ENCODE measurements at places on chromosomes 5 and 9.
A peak's percentile ranks its signal among the peaks of the same experiment; 100 is the strongest.

DNA sequence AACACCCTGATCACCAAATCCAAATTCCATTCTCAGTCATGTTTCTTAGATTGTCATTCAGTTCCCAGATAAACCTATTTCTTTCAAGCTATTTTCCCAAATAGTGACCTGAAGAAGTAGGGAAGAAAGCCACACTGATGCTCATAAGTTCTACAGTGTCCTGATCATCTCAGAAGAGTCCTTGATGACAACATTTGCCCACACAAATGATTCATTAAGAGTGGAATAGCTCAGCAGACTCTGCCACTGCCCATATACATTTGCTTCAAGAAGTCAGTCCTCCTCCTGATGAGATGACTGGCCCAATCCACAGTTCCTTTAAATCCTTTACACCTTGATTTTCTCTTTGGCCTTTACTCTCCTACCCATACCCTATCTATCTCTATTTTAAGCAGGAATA lies 283.7 kb upstream of the NR4A3 start:
- no peak for DNase-seq

- no peak for DNase-seq
These were observed 219.3 kb downstream of the CEMIP2 start for GRCh38 chr9:71549023-71549422.

- no peak for DNase-seq
These were observed 145.9 kb downstream of the GABRB2 start for GRCh38 chr5:161400583-161400982.

DNA sequence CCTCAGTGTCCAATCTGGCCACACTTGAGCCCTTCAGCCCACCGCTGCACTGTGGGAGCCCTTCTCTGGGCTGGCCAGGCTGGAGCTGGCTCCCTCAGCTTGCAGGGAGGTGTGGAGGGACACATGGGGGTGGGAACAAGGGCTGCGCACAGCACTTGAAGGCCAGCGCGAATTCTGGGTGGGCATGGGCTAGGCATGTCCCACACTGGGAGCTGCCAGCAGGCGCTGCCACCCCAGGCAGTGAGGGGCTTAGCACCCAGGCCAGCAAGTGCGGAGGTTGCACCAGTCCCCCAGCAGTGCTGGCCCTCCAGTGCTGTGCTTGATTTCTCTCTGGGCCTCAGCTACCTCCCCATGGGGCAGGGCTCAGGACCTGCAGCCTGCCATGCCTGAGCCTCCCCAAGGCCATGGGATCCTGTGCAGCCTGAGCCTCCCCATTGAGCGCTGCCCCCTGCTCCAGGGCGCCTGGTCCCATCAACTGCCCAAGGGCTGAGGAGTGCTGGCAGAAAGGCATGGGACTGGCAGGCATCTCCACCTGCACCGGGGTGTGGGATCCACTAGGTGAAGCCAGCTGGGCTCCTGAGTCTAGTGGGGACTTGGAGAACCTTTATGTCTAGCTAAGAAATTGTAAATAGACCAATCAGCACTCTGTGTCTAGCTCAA lies 148.2 kb downstream of the EMB start:
- DNase-seq: no peak

DNA sequence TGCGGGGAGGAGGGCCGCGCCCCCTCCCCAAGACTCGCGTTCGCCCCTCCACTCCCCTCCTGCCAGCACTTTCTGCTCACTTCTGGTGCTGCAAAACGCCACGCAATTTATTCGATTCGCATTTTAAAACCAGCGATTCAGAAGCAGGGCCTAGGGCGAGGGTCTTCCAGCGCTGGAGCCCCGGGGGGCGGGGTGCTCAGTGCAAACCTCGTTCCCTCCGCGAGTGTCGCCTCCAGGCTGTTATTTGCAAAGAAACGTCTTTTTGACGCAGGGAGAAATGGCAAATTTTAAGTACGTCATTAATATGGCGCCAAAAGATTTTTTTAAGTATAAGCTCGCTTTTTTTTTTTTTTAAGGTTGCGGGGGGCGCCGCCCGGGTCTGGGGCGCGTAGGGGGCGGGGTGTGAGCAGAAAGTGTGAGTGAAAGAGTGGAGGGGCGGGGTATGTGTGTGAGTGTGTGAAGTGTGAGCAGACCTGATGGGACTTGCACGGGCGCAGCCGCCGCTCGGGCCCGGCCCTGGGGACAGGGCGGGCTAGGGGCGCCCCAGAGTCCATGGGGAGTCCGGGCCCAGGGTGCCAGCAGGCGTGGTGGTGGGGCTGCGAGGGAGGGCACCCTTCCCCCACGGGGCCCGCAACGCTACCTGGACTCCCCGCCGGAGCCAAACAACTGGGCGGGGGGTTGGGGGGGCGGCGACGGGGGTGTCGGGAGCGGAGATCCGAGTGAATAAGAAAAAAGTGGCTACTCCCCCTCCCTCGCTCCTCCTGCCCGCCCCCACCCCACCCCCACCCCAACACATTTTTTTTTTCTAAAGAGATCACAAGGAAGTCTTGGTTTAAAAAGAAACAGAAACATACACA lies at the start of gene JADE2:
Gene JADE2 (plus strand): TSS at position 845 of the 857 bp plus-strand sequence. CDS start 10,188 bp downstream, outside the sequence.
- DNase-seq: peak; percentile 87

DNA sequence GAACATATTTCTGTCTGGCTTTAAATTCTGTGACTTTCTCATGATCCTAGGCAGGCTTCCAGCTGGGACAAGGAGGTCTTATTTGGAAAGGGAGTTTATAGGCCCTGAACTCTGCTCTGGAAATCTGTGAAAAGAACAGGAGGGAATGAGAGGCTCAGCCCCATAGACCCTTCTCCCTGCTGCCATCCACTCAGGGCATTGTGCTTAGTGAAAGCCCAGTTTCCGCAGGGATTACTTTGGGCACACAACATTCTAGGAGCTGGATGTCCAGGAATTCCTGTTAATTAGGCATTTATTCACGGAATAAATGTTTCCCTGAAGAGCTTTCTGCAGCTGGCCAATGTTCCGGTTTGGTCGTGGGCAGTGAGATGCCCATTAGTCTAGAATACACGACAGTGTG lies 32.7 kb upstream of the COL15A1 start:
- no peak for DNase-seq

- DNase-seq: peak; percentile 38
These were observed 18.2 kb downstream of the RIOK2 start for GRCh38 chr5:97164846-97165245.

GRCh38 chr5:93604644-93605515 lies 21.9 kb downstream of the NR2F1 start:
- no peak for DNase-seq

GRCh38 chr9:4750023-4750673 lies 9.1 kb upstream of the AK3 start:
- peak; percentile 84 for DNase-seq

DNA sequence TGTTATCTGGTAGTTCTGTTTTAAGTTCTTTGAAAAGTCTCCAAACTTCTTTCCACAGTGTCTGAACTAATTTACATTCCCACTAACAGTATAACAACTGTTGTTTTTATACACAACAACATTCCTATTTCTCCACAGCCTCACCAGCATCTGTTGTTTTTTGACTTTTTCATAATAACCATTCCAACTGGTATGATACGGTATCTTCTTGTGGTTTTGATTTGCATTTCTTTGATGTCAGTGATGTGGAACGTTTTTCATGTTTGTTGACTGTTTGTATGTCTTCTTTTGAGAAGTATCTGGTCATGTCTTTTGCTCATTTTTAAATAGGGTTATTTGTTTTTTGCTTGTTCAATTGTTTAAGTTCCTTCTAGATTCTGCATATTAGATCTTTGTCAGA lies 12.6 kb upstream of the GRAMD2B start:
- no peak for DNase-seq

DNA sequence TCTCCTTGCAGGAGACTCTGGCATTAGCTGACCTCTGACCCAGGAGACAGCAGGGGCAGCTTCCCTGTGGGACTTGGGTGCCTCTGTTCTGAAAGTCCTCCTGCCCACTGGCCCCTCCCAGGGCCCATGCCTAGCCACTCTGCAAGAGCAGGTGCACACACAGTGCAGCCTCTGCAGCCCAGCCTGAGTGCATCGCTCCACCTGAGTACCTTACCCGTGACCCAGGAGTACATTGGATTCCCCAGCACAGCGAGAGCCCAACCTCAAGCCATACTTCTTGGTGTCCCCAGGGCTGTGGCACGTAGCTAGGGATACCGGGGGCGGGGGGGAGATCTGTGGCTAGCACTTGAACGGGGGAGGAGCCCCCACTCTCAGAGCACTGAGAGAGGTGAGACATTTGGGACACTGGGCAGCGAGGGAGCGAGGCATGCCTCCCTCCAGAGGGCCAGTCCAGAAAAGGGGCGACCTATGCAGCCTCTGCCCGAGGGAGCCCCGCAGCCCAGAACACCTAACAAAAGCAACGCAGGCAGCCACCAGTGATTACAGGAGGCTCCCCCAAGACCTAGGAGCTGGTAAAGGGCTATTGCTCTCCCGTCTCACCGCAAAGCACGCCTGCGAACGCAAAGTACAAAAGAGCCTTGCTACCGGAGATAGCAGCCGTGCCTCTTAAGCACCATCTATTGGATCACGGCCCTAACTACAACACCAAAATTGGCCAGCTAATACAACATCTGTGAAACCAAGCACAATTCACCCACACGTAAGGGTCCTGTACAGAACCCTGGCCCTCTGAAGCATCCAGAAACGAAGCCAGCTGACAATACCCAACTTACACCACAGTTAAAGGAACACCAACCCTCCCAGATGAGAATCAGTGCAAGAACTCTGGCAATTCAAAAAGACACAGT lies 826 bp upstream of the PRDM9 start:
- no peak for DNase-seq

DNA sequence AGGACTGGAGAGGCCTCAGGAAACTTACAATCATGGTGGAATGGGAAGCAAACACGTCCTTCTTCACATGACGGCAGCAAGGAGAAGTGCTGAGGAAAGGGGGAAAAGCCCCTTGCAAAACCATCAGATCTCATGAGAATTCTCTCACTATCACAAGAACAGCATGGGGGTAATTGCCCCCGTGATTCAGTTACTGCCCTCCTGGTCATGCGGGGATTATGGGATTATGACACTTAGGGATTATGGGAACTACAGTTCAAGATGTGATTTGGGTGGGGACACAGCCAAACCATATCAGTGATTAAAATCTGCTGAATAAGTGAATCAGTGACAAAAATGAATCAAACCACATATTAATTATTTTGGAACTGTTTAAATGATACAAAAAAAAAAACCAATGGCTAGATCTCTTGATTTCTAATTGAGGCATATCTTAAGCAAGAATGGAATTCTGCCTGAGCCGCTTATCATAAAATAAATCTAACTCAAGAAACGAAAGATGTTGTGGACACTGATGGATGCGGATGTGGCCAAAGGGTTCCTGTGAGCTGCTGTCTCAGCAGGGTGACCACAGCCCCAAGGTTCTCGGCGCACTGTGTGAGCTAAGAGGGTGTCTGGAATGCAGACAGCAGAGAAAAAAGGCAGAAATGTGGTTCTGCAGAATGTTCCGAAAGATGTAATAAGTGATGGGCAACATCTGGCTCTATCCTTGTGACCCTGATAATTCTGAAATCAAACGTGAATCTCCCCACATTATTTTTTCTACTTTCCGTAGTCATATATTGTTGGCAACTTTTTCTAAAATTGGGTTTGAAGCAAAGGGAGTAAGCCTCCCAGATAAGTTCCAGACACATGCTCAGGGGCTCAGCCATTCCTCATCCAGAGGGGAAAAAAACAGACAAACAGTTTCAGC lies 107.2 kb upstream of the ICE1 start:
- DNase-seq: no peak

- no peak for DNase-seq
These were observed 3.4 kb upstream of the CFAP95 start for GRCh38 chr9:69817202-69817601.

DNA sequence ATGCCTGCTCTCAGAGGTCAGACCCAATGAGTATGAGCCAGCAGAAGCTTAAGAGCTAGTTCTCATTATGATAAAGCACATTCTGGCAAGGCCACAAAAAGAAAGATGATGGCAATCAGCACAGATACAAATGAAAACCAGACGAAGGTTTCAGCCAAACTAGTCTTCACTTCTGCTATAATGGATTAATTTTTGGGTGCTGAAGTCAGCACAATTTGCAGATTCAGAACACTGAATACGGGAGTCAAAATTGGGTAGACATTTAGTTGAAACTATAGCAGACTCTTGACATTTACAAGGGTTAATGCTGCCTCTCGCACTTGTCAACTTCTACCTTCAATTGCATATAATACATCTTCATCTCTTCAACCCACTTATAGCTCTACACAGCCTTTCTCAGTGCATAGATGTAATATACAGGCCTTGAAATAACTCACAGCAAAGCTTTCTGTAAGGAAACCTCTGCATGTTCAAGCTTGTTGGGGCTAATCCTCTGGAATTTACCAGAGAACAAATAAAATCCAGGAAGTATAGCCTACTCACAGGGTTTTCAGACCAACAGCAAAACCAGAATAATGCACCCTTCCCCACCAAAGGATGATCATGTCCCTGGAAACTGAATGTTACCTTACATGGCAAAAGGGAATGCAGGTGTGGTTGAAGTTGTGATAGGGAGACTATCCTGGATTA lies 77.1 kb downstream of the BAAT start:
- DNase-seq: peak; percentile 4

Measured in adipocyte (in vitro differentiated cells).